Stimulated activated CD4-positive, alpha-beta T cell treated with anti-CD3 and anti-CD28 coated beads, Interleukin-12 subunit alpha, Interleukin-12 subunit beta, amount 100 ng/mL, for 48 hours (primary cell): ENCODE measurements at places on chromosomes 1 and 21.

- no peak for DNase-seq
Observed at GRCh38 chr1:230868736-230869385, 540 bp upstream of the C1orf198 start.

- DNase-seq: no peak
Observed at GRCh38 chr1:94787691-94788090, 32.5 kb upstream of the SLC44A3 start.

DNA sequence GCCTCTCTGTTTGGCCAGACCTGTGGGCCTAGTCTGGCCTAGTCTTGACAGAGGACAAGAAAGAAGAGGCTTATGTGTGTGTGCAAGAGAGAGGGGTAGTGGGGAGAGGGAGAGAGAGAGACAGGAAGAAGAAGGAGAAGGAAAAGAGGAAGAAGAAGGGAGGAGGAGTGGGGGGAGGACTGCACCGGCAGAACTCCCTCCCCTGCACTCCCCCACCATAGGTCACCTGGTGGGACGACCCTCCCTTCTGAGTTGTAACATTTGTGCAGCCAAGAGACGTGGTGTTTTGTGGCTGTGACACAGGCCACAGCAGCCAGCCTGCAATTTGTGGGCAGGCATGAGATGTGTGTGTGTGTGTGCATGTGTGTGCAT lies 4.3 kb downstream of the INAVA start:
- no peak for DNase-seq

DNA sequence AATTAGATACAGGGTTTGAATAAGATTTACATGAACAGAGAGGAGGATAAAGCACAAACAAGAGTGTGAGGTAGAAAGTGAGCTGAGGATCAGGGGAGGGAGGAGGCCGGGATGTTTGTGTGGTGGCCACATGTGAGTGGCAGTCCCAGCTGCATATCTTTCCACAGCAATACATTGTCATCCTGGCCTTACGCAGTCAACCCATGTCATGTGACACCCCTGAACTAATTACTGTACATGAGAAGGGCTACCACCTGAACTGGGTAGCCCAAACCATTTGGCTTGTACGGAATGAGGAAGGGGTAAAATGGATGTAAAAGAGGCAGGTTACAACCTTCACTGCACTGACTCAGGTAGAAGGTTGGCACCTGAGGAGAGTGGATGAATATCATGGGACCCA lies 4.2 kb downstream of the SLAMF7 start:
- DNase-seq: no peak

DNA sequence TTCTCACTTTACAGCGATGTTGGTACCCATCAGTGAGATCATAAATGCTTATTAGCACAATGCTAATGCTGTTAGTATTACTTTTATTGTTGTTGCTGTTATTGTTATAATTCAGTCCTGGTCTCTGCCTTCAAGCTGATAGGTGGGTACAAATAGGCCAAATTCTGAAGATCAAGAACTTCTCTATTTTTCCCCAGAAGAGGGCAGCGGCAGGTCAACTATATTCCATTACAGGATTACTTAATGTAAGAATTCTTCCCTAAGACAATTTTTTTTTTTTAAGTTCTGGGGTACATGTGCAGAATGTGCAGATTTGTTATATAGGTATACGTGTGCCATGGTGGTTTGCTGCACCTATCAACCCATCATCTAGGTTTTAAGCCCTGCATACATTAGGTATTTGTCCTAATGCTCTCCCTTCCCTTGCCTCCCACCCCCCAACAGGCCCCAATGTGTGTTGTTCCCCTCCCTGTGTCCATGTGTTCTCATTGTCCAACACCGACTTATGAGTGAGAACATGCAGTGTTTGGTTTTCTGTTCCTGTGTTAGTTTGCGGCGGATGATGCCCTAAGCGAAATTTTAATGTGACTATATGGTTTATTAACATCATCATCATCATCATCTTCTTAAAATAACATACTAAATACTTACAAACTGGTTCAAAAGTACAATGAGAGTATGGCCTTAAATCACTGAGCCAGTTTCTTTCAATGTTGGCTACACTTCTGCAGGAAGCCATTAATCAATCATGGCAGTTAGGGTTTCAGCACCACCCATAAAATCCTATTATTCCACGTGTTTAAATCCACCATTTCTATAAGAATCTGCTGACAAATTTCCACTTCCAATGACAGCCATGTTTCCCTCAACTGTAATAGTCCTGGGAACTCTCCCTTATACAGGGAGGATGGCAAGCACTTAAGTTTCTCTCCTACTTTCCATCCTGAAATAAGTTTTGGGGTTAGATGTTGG lies 19.2 kb downstream of the SLC19A2 start:
- DNase-seq: no peak

- DNase-seq: no peak
Observed at GRCh38 chr1:209626346-209627026, 25.7 kb downstream of the LAMB3 start.

GRCh38 chr1:53330819-53331218 lies 2.9 kb upstream of the LRP8 start:
- no peak for DNase-seq

DNA sequence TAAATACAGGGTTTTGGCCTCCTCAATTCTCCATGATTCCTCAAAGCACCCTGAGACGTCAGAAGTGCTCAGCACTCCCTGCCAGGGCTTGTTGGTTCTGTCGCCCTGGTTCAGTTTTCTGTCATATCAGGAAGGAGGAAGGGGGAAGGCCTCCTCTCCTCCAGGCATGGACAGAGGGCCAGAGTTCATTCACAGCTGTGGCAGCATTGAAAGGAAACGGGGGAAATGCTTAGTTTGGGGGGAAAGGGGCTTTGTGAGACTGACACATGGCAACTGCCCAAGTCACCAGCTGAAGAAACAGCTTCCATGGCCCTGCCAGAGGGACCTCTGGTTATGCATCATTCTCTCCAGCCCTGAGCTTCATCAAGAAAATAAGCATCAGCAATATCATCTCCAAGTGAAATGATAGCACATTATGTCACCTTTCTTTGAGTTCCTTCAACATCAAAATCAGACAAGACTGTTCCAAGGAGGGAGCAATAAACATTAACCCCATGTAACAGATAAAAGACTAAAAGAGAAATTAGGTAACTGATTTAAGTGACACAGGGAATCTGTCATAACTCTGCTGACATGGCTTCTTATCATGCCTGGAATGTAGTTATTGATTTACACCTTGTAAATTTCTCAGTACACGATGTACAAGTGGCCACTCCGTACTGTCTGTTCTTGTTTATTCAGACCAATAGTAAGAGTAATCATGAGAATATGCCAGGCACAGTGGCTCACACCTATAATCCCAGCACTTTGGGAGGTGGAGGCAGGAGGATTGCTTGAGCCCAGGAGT lies 103.2 kb upstream of the SLC25A33 start:
- no peak for DNase-seq

GRCh38 chr1:226697929-226698544 lies 41.0 kb downstream of the ITPKB start:
- no peak for DNase-seq

DNA sequence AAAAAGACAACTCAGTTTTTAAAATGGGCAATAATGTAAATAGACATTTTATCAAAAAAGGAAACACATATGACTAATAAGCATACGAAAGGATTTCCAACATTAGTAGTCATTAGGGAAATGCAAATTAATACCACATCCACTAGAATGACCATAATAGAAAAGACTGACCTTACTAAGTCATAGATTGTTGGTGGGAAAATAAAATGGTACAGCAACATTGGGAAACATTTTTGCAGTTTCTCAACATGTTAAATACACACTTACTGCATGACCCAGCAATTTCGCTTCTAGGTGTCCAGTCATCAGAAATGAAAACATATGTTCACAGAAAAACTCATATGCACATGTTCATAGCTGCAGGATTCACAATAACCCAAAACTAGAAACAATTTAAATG lies 29.9 kb upstream of the SLC44A3 start:
- no peak for DNase-seq

DNA sequence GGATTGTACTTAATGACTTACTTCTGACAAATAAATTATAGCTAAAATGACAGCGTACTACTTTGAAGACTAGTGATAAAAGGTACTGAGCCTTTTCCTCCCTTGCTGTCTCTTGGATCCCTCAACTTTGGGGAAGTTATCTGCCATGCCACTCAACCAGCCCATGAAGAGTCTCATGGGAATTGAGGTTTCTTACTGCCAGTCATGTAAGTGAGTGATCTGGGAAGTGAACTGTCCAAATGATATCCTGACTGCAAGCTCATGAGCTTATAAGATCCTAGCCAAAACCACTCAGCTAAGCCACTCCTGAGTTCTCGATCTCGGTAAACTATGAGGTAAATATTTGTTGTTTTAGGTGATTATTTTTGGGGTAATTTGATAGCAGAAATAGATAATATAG lies 247.8 kb downstream of the NCAM2 start:
- no peak for DNase-seq

GRCh38 chr21:39915881-39916280 lies 48.6 kb downstream of the PCP4 start:
- DNase-seq: no peak

GRCh38 chr1:27883536-27883935 lies 11.2 kb downstream of the THEMIS2 start:
- DNase-seq: no peak

- DNase-seq: no peak
Observed at GRCh38 chr1:56146449-56146848, 432.9 kb downstream of the PLPP3 start.

DNA sequence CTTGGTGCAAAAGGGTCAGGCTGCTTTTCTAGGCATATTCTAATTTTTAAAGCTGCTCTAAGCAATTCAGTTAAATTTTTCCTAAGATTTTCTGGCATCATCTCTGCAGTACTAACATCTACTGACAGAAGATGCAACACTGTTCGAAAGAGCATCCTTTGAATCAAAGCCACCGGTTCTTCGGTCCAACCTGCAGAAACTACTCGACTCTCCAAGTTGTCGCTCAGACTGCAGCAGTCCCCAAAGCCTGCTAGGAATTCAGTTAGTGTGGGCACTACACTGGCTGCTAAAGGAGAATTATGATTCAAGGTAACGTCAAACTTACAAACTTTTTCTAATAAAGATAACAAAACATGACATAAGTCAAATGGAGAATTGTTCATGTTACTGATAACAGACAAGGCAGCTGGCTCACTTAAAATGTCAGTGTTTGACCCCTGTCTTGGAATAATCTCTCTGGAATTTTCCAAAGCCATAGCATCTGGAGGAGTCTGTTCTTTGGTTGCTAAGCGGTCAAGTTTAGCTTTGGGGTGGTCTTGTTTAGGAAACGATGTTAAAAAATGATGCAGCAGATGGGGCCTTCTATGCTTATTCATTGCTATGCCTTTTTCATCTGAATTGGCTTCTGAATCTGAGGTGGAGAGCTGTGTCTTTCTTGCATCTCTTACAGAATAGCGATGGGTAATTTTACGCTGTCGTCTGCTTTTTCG lies 56.9 kb downstream of the LYST start:
- no peak for DNase-seq

GRCh38 chr1:86015375-86015774 lies 141.2 kb downstream of the COL24A1 start:
- no peak for DNase-seq

GRCh38 chr1:112991402-112992120 lies 35.6 kb upstream of the SLC16A1 start:
- DNase-seq: no peak

- no peak for DNase-seq
Observed at GRCh38 chr1:79469139-79469538, 462.6 kb upstream of the ADGRL4 start.

DNA sequence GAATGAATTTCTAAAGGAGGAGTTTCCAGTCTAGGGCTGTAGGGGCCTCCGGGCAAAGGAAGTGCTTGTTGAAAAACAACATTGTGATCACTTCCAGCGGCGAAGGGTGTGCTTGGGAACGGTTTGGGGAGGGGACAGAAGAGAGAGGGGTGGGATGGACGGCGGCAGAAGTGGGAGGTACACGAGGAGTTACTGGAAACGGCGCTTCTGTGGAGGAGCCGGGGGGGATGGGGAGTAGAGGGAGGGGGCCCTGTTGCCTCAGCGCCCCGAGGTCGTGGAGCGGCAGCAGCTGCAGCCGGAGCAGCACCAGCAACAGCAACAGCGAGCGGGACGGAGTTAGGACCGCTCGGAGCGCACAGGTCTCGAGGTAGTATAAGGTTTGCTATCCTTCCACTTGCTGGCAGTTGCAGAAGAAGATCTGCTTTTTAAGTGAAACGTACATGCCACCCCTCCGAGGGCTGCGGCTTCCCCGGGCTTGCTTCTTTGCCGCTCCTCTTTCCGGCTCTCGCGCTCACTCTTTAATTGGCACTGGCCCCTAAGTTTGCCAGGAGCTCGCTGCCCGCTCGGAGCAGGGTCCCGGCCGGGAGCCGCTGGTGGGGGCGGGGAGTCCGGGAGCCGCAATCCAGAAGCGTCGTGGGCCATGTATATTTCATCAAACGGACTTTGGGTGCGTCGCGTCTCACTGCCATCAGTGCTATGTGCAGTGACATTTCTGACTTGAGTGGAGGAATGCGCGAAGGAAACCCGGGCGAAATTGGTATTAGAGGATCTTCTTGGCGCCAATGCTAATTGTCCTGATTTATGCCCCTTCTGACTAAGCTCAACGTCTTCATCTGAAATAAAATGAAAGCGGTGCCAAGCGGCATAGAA lies 771 bp upstream of the NTNG1 start:
- no peak for DNase-seq

GRCh38 chr1:234368320-234369032 lies 4.8 kb upstream of the COA6 start:
- peak; percentile 19 for DNase-seq

DNA sequence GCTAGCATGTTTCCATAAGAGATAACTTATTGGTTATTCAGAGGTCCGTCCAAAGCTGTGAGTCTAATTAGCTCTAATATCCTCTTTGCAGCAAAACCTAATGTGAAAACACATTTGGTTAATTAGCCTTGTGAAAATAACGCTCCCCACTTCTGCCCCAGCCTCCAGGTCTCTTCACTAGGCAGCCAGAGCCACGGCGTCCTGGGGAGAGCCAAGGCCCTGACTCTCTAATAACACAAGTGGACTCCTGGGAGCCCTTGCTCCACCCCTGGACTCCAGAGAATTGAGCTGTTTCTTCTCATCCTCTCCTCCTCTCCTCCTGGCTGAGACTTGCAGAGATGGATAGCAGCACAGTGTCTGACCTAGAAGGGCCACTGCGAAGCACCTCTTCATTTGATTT lies 78.8 kb downstream of the CCDC185 start:
- DNase-seq: no peak

GRCh38 chr21:32455548-32455947 lies 43.0 kb downstream of the EVA1C start:
- no peak for DNase-seq

DNA sequence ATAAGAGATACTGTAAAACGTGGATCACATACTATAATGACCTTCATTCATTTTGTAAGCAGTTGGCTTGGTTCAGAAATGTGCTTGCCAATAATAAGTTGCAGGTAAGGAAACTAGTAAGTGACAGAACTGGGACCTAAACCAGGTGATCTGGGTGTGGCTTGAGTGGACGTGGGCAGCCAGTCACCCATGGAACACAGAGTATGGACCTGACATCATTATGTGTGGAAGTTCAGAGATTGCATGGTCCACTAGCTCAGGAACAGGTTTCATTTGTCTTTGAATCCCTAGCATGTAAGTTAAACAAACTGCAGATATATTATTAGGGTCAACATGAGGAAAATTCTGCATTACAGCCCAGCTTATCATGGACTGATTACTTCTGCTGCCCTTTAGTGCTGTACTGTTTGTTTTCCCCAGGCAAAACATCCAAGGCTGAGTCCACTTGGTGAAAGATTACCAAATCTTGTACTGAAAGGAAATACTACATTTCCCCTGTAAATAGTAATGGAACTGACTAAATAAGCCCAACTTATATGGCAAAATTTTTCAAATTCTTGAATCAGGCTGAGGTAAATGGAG lies 327.3 kb upstream of the SGIP1 start:
- no peak for DNase-seq

- no peak for DNase-seq
Observed at GRCh38 chr1:1197551-1198422, 8.6 kb downstream of the TNFRSF18 start.
